Lung (tissue), 17 donors: ENCODE measurements at places on chromosomes 5 and 9. TPM values are rescaled to one million over a fixed set of nuclear protein-coding genes. Genes with fewer than 3 reads are reported as not detected.

DNA sequence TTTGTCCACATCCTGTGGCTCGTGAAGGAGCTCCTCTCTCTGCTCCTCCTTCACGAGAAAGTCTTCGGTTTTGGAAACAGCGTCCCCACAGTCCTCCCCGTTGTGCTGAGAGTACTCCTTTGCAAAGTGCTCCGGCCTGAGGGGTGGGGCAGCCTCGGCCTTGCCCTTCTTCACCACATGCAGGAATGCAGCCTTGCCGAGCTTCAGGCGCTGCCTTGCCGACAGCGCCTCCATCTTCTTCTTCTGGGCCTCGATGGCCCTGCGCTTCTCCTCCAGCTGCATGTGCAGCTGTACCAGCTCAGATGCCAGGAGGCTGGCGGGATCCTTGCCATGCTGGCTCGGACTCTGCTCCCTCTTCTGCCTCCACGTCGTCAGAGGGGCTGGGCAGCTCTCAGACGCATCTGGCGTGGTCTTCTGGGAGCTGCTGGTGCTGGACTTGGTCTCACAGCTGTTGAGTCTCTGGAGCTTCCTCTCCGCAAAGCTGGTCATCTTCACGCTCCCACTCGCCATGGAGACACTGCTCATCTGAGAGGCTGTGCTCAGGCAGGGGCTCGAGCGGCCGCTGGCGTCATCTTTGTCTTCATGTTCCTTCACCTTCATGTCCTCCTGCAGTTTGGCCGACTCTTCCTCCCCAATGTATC lies 85.5 kb downstream of the CAMSAP1 start:
- no peaks in the 10 kb centered on the region for H3K27me3 ChIP-seq
- no peak overlapping the region for H3K27ac ChIP-seq
- H3K36me3 ChIP-seq: peaks cover 50% of the 10 kb centered on the region
- DNase-seq: no peak

DNA sequence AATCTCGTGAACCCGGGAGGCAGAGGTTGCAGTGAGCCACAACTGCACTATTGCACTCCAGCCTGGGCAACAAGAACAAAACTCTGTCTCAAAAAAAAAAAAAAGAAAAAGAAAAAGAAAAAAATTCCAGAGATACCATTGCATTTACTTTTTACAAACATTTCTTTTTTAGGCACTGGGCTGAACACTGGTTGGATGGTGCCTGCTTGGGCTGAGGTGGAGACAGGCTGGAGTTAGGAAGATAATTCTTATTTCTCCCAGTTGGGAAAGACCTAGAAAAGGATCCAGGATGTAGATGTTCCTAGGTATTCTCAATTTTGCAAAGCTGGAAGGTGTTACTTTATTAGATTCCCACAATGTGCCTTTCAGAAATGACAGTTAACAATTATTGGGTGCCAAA lies 49.9 kb upstream of the JMY start:
- DNase-seq: no peak
- no peak overlapping the region for H3K27ac ChIP-seq
- H3K27me3 ChIP-seq: no peaks in the 10 kb centered on the region
- H3K36me3 ChIP-seq: no peaks in the 10 kb centered on the region

DNA sequence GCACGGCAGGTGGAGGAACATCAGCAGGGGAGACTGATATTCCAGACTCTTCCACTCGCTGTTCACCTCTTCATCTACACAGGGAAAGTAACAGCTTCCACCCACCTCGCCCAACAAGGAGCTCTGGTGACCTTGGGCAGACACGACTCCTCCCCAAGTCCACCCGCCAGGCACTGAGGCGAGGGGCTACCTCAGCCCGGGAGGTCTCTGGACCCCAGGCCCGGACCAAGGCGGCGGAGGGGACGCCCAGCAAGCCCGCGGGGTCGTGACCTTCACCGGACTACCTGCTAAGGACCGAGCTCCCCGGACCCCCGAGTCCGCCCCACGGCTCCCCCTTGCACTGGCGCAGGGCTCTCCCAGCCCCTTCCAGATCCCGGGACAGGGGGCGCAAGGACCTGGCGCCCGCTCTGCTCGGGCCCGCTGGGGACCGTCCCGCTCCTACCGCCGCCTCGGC lies 70.2 kb upstream of the LPCAT1 start:
- no peaks in the 10 kb centered on the region for H3K27me3 ChIP-seq
- no peaks in the 10 kb centered on the region for H3K4me1 ChIP-seq
- H3K4me3 ChIP-seq: peak overlapping the region; percentile 39
- DNase-seq: no peak
- H3K36me3 ChIP-seq: no peaks in the 10 kb centered on the region

GRCh38 chr9:117081641-117082317 lies 333.1 kb downstream of the ASTN2 start:
- peak; percentile 1 for DNase-seq
- H3K27me3 ChIP-seq: no peaks in the 10 kb centered on the region
- no peaks in the 10 kb centered on the region for H3K4me1 ChIP-seq
- H3K4me3 ChIP-seq: no peak overlapping the region
- no peaks in the 10 kb centered on the region for H3K36me3 ChIP-seq

GRCh38 chr9:93645149-93645889 lies 68.9 kb downstream of the PHF2 start:
- no peak overlapping the region for H3K27ac ChIP-seq
- DNase-seq: peak; percentile 9
- H3K27me3 ChIP-seq: no peaks in the 10 kb centered on the region

The CAMK2A gene
- total RNA-seq: 1.6 TPM

The PCDHA3 gene
- 0.31 TPM for total RNA-seq

The DRD1 gene
- total RNA-seq: 0.83 TPM
